ENCODE measurements at places on chromosomes 4 and X. TPM values are rescaled to one million over a fixed set of nuclear protein-coding genes. Genes with fewer than 3 reads are reported as not detected.
A peak's percentile ranks its signal among the peaks of the same experiment; 100 is the strongest.

Gene TRIM75
- total RNA-seq, result not detected

Gene PROM1
- 48.6 TPM for total RNA-seq

Gene DMRTC1
- total RNA-seq, result 0.55 TPM

Gene SLC34A2
- total RNA-seq, result 0.77 TPM

- DNase-seq, result no peak
Measured at GRCh38 chr4:1194010-1194900, 21.9 kb upstream of the SPON2 start.

DNA sequence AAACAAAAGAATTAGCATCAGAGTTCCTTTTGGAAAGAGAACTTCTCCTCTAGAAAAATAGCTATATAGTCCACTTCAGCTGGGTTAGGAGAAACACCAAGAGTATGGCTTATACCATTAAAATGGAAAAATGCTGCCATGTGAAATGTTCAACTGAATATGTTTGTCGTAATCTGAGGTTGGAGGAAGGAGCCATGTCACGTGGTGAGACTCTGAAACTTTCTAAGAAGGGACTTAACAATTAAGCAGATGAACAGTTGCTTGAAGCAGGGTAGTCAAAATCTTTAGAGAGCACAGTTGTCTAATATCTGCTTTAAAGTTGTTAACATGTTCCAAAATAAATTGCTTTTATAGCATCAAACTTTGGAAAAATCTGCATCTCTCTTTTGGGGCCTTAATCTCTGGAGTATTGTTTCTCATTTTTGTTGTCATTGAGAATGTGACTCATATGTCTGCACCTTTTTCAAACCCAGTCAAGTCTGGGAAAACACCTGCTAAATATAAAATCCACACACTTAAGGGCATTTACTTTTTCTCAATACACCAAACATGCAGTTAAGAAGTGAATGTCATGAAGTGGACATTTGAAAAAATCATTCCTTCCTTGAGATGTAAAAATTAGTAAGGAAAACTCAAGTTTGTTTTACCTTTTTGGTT lies 168.8 kb upstream of the PDE5A start:
- DNase-seq, result no peak

DNA sequence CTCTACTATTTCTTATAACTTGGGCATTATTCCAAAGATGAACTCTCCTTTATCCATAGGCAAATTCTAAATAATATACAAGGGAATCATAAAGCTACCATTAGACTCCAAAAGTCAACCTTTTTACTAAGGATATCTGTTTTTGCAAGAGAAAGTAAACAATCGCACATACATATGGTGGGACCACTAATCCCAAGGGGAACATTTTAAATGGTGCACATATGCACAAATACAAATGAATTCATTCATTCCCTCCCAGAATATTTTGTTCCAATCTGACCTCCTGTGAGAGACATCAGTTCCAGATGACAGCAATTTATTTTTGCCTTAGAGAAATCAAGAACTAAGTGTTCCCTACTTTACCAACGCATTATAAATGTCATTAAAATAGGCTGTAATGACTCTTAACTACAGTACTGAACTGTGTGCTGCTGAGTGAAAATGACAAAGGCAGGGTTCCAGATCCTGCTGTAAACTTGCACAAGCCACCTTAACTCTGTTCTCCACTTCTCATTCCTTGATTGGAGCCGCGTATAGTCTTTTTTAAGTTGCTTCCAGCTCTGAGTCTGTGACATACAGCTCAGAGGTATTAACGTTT lies 2.0 kb downstream of the DHX15 start:
- DNase-seq, result no peak

GRCh38 chrX:149372866-149373265 lies 132.2 kb downstream of the IDS start:
- DNase-seq, result no peak

DNA sequence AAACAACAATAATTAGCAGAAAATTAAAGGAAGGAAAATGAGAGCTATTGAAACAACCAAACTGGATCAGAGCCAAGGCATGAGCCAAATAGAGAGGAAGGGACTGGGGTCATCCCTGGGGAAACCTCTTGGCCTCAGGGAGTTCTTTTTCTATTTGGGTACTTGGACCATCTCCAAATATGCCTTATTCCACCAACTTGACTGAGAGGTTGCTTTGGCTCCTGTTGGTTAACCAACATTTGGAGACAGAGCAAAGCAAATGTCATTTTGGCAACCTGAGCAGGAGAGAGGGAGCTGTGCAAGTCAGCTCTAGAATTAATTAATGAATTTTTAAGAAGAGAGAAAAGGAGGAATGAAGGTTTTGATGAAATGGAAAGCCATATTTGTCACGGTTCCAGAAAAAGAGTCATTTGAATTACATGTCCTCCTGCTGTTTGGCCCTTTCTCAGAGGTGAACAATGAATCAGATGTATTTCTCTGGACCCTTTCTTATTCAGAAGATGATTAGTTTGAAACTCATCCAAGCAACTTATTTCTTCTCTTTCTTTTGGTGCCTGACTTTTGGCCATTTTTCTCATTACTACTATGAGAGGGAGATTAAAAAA lies 119.1 kb downstream of the CNKSR2 start:
- DNase-seq, result peak; percentile 73

GRCh38 chr4:175419236-175419718 lies 392.8 kb downstream of the GPM6A start:
- DNase-seq, result no peak

DNA sequence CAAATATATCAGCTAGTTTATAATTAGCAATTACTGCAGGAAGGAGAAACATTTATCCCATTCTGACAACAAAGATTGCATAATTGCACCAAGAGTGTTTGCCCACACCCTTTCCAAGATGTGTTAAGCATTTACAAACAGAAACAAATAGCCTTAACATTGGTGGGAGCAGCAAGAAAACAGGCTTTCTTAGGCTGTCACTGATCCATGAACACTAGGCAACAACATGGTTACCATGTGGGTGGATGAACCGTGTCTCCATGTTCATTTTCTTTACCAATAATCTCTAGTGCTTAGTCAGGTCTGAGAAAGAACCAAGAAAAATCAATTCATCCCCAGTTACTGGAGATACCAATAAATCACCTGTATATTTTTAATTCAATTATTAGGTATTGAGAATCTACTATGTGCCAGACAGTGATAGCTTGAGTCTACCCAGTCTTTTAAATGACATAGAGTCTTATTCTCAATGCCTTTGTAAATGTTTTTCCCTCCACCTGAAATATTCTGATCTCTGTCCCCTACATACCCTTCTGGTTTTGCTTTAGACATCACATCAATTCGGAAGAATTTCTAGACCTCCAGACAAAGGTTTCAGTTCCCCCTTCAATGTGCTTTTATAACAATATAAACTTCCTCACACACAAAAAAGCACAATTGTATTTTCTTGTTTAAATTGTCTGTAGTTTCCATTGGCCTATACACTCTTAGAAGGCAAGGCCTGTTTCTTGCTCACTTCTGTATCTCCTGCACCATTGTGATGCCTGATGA lies 286.6 kb downstream of the PPP1R2C start:
- no peak for DNase-seq

DNA sequence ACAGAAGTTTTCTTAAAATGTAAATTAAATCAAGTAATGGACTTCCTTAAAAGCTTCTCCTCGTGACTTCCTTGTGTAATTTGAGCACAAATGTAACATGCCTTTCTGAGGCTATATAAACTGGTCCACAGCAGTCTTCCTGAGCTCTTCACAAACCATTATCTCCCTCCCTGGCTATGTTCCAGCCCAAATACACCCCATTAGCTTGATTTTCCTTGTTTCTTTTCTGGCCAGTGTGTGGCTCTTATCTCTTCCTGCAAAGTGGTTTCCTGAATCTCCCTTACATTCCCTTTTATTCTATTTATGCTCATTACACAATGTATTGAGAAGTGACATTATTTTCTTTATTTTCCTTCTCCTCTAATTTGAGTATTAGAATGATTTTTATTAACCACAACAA lies 1085.3 kb upstream of the PCDH10 start:
- DNase-seq, result no peak
